ENCODE measurements at places on chromosomes 7 and 10. TPM values are rescaled to one million over a fixed set of nuclear protein-coding genes. Genes with fewer than 3 reads are reported as not detected.

GRCh38 chr7:149130572-149131198 is 4.6 kb upstream of the ZNF425 start:
- no peak overlapping the region for H3K4me3 ChIP-seq
- no peaks in the 10 kb centered on the region for H3K27me3 ChIP-seq
- H3K4me1 ChIP-seq: peaks cover 4% of the 10 kb centered on the region
- DNase-seq: no peak

DNA sequence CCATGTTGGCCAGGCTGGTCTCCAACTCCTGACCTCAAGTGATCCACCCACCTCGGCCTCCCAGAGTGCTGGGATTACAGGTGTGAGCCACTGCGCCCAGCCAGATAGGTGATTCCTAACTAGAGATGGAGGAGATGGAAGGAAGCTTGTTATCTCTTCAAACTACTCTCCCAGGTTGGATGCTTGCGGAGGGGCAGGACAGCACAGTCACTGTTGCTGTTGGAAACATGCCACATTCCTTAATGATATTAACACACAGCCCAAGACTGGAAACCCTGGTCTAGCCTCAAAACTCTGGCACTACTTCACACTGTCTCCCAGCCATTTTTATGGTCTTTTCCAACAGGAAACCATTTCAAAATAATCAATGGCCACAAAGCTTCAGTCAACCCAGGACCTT is 468.8 kb upstream of the NRP1 start:
- no peak overlapping the region for H3K4me3 ChIP-seq
- DNase-seq: no peak
- no peaks in the 10 kb centered on the region for H3K27me3 ChIP-seq
- no peak overlapping the region for H3K27ac ChIP-seq
- H3K36me3 ChIP-seq: no peaks in the 10 kb centered on the region
- no peaks in the 10 kb centered on the region for H3K4me1 ChIP-seq

DNA sequence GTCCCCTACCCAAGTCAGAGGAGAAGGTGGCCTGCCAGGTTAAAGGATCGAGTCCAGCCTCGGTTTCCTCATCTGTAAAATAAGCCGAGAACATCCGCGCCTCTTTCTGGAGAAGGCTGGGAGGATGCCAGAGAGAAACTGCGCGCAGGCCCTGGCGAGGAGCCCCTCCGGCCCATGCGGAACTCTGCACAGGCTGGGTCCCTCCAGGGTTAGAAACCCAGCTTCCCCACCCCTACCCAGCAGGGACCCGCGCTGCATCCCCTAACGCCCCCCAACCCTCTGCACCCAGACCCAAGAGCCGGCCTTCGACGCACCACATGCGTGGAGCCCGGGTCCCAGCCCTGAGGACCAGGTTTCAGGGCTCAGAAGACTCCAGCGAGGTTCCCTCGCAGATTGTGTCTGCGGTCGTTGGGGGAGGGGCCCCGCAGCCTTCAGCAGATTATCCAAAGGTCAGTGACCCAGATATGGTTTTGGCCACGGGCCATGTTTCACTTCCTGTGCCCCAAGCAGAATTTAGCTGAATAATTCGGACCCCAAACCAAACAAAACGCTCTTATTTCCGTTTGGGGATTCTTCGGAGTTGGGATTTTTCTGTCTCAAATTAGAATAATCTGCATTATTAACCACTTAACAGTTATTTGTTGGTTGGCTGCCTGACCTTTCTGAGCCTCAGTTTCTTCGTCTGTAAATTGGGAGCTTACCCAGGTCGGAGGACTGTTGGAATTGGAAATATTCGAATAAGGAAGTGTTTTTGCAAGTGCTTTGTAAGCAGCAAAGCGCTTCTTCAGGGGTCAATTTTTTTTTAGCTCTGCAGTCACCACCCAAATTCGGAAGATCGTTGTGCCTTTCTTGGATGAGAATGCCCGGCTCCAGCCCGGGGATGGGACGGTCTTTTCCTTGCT is 167.7 kb downstream of the UBE2H start:
- H3K27ac ChIP-seq: no peak overlapping the region
- peaks cover 41% of the 10 kb centered on the region for H3K27me3 ChIP-seq
- H3K36me3 ChIP-seq: no peaks in the 10 kb centered on the region
- H3K4me3 ChIP-seq: no peak overlapping the region

GRCh38 chr10:72808001-72808400 is 85.5 kb upstream of the OIT3 start:
- no peaks in the 10 kb centered on the region for H3K36me3 ChIP-seq
- H3K4me1 ChIP-seq: no peaks in the 10 kb centered on the region
- DNase-seq: no peak
- H3K27ac ChIP-seq: no peak overlapping the region
- no peak overlapping the region for H3K4me3 ChIP-seq
- H3K27me3 ChIP-seq: no peaks in the 10 kb centered on the region

GRCh38 chr10:73413528-73414229 is at the start of gene ANXA7:
Gene ANXA7 (minus strand): TSS chr10:73414058. CDS start chr10:73400856, 13,202 bp downstream.
- H3K4me3 ChIP-seq: peak within 1 kb of the TSS; percentile 91
- H3K4me1 ChIP-seq: peaks cover 8% of the 10 kb centered on the region
- peak within 1 kb of the TSS; percentile 86 for H3K27ac ChIP-seq
- no peaks in the 10 kb centered on the region for H3K27me3 ChIP-seq
- DNase-seq: peak; percentile 97
- H3K36me3 ChIP-seq: no peaks in the 10 kb centered on the region

GRCh38 chr10:7464691-7465090 is 53.9 kb upstream of the SFMBT2 start:
- no peak overlapping the region for H3K4me3 ChIP-seq
- no peaks in the 10 kb centered on the region for H3K36me3 ChIP-seq
- no peaks in the 10 kb centered on the region for H3K27me3 ChIP-seq
- no peak for DNase-seq

GRCh38 chr10:13167568-13167967 is 6.2 kb downstream of the MCM10 start:
- H3K27me3 ChIP-seq: no peaks in the 10 kb centered on the region
- no peak for DNase-seq
- no peak overlapping the region for H3K4me3 ChIP-seq

GRCh38 chr7:158277219-158278141 is 310.1 kb downstream of the PTPRN2 start:
- no peaks in the 10 kb centered on the region for H3K27me3 ChIP-seq
- H3K36me3 ChIP-seq: no peaks in the 10 kb centered on the region
- no peaks in the 10 kb centered on the region for H3K4me1 ChIP-seq
- H3K4me3 ChIP-seq: no peak overlapping the region
- no peak overlapping the region for H3K27ac ChIP-seq
- DNase-seq: no peak

LAMB4 gene
- 8.1 TPM for total RNA-seq

RAPGEF5 gene
- total RNA-seq: 26.5 TPM

CTAGE8 gene
- total RNA-seq: 11.9 TPM

CDHR1 gene
- 0.17 TPM for total RNA-seq

MALRD1 gene
- 4.5 TPM for total RNA-seq

RBP4 gene
- 5.3 TPM for total RNA-seq
